Hepatocyte (in vitro differentiated cells): ENCODE measurements at places on chromosomes 1 and 21. TPM values are rescaled to one million over a fixed set of nuclear protein-coding genes. Genes with fewer than 3 reads are reported as not detected.

GRCh38 chr1:72366466-72366865 lies 84.1 kb upstream of the NEGR1 start:
- peak; percentile 10 for DNase-seq

- no peak for DNase-seq
Measured at GRCh38 chr1:19797827-19798226, 1.9 kb downstream of the TMCO4 start.

DNA sequence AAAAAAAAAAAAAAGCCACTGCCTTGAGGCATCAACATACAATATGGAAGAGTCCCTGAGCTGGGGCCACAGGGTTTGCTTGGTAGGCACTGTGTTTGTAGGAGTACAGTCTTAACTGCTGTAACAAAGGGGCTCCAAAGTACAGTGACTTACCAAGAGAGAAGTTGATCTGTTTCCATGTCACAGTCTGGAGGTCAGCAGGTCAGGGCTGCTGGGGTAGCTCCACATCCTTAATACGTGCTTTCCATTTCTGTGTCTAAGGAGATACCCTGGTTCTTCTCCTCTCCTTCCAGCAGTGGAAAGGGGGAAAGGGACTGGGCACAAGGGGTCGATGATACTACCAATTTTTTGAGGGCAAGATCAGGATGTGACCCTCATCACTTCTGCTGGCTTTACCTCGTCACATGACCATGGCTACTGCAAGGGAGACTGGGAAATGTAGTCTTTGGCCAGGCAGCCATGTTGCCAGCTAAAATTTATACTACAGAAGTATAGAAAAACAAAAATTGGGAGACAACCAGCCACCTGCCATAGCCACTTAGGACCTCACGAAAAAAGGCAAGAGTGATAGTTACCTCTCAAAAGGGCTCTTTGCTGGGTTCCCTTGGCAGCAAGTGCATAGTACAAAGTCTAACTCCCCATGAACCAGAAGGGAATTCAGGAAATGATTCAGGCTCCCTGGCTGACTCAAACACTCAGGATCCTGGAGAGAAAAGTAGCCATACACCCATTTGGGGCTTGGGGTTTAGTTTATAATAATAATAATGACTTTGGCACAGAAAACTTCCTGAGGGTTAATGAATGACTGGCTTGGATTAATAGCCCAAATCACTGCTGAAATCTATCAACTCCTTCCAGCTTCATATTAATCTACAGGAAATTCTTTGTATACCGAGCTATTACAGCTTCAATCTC lies 52.7 kb upstream of the ATP5PO start:
- peak; percentile 40 for DNase-seq

B3GALT5 gene
- total RNA-seq: 7.0 and 8.1 TPM in 2 replicates

DNA sequence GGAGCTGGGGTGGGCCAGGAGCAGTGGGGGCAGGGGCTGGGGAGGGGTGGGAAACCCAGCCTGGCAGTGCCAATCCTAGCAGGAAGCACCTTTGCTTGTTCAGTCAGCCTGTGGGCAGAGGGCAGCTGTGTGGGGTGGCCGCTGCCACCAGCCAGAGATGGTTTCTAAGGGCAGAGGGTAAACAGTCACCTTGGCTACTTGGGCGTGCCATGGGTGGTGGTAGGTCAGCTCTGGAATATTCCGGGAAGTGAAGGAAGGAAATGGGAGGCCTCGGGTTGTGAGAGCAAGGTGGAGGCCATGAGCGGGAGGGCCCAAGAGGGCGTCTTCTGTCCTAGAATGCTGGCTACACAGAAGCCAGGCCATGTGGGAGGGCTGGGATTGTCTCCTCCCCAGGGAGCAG lies 20.7 kb upstream of the WNT4 start:
- no peak for DNase-seq

GRCh38 chr1:7620196-7620595 lies 150.9 kb upstream of the VAMP3 start:
- DNase-seq: no peak

GRCh38 chr1:180167021-180167701 lies 12.5 kb downstream of the QSOX1 start:
- no peak for DNase-seq

DNA sequence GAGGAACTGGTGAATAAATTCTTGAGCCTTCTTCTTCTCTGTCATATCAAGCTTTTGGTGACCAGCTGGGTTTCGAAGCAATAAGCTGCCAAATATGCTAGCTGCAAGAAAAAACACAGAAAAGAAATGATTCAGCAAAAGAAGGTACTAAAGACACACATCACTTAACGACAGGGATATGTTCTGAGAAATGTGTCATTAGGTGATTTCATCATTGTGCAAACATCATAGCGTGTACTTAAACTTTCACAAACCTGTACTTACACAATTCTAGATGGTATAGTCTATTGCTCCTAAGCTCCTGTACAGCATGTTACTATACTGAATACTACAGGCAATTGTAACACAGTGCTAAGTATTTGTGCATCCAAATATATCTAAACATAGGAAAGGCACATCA lies 2.9 kb upstream of the MTF1 start:
- peak; percentile 25 for DNase-seq

GRCh38 chr21:42652527-42653230 lies 742 bp upstream of the PDE9A start:
- peak; percentile 83 for DNase-seq

BGLAP gene
- 0.17 and 0.60 TPM in 2 replicates for total RNA-seq

GRCh38 chr1:14462851-14463250 lies 135.6 kb upstream of the KAZN start:
- no peak for DNase-seq
